ENCODE measurements at places on chromosomes 5 and 9. TPM values are rescaled to one million over a fixed set of nuclear protein-coding genes. Genes with fewer than 3 reads are reported as not detected.

ERCC6L2 gene
- 51.2 TPM for total RNA-seq

RFESD gene
- 6.8 TPM for total RNA-seq

SPATA31A3 gene
- total RNA-seq, result not detected

NTRK2 gene
- not detected for total RNA-seq

C5orf58 gene
- total RNA-seq, result not detected

ADAMTSL2 gene
- total RNA-seq, result not detected

CATSPER3 gene
- total RNA-seq, result not detected

C5orf46 gene
- not detected for total RNA-seq

SERF1A gene
- 3.5 TPM for total RNA-seq

CTXN3 gene
- total RNA-seq, result not detected

CLK4 gene
- 29.0 TPM for total RNA-seq

C9orf78 gene
- total RNA-seq, result 59.7 TPM

CYLC2 gene
- not detected for total RNA-seq

RNF183 gene
- total RNA-seq, result not detected

GDNF gene
- not detected for total RNA-seq

CCNI2 gene
- total RNA-seq, result 0.15 TPM

CAVIN4 gene
- total RNA-seq, result 0.67 TPM

PCDHGA4 gene
- total RNA-seq, result 11.1 TPM

WDR70 gene
- 35.6 TPM for total RNA-seq

ADRA1B gene
- not detected for total RNA-seq

CCL28 gene
- 18.8 TPM for total RNA-seq

SNCB gene
- not detected for total RNA-seq

SAPCD2 gene
- total RNA-seq, result 53.2 TPM

STOML2 gene
- 141 TPM for total RNA-seq

F12 gene
- total RNA-seq, result 6.5 TPM

ACOT12 gene
- total RNA-seq, result 0.26 TPM

TAF11L11 gene
- total RNA-seq, result not detected

DEPDC1B gene
- total RNA-seq, result 22.7 TPM

SARDH gene
- total RNA-seq, result not detected

OMD gene
- total RNA-seq, result not detected

RNF224 gene
- total RNA-seq, result not detected

CEL gene
- total RNA-seq, result 0.19 TPM

PPIC gene
- not detected for total RNA-seq

TRUB2 gene
- 20.8 TPM for total RNA-seq

POLK gene
- 14.2 TPM for total RNA-seq

TMEM215 gene
- not detected for total RNA-seq

TLX3 gene
- not detected for total RNA-seq

All from Karpas-422 (cell line).